ENCODE measurements at places on chromosomes 5 and 9.

GRCh38 chr5:89071101-89071940 lies 188.3 kb upstream of the MEF2C start:
- DNase-seq = no peak

- DNase-seq = no peak
These were observed 1.2 kb downstream of the RNF14 start for GRCh38 chr5:141969783-141970771.

DNA sequence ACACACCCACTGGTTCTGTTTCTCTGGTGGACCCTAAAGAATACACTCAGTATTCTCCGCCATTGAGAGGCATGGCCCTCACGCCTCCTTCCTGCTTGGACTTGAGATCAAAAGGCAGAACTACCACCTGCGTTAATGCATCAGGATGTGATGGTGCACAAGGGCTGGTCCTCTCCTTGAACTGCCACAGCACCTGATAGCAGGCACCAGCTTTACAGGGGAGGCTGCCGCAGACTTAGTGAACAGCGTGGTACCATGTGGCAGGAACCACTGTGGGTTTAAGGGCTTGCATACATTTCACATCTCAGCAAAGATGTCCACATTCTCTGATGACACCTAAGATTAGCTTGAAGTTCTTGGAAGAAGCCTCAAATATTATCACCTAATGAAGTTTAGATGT lies 208.7 kb downstream of the GADD45G start:
- DNase-seq = no peak

GRCh38 chr5:43065387-43065947 lies 25.3 kb upstream of the ANXA2R start:
- no peak for DNase-seq

GRCh38 chr9:92592946-92593861 lies 57.4 kb upstream of the ECM2 start:
- no peak for DNase-seq

DNA sequence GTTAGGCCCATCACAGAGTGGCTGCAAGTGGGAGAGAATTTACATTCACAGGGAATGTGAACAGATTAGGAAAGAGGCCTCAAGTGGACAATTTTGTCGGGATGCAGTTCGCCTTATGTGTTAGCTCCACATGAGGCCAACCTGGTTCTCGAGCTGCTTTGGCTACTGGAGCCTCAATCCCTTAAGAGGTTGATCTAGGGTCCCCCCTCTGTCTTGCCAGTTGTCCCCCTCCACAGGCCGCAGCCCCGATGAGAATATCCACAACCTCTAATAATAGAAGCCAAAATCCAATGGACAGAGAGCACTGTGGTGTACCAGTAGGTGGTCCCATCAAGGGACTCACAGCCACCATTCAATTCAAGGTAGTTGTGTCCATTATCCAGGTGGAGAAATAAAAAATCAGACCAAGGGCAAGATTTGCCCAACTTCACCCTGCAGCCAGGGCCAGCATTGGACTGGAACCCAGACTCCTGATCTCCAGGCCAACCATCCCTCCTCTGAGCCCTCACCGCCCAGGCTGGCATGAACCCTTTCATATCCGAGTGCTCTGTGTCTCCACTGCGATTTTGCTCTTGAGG lies 1.7 kb upstream of the COL15A1 start:
- DNase-seq = no peak

DNA sequence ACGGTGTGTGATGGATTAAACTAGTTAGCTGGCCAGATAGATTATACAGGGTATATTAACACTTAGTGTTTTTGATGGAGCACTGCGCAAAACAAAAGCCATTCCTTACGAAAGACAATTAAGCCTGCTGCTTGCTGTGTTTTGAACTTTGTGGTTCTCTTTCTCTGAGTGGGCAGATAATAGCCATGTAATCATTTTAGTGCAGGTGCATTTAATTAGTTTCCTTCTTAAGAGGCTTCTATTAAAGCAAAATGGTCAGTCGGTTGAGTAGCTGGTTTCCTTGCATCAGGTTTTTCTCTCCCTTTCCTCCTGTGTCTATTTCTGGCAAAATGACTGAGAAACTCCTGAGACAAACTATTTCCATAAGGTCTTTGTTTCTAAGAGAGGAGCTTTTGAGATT lies 512.5 kb downstream of the DMAC1 start:
- DNase-seq = peak; percentile 90

GRCh38 chr5:17367256-17367840 lies 130.7 kb upstream of the TAF11L2 start:
- DNase-seq = no peak

- no peak for DNase-seq
These were observed 186.5 kb downstream of the NSG2 start for GRCh38 chr5:174231956-174232487.

DNA sequence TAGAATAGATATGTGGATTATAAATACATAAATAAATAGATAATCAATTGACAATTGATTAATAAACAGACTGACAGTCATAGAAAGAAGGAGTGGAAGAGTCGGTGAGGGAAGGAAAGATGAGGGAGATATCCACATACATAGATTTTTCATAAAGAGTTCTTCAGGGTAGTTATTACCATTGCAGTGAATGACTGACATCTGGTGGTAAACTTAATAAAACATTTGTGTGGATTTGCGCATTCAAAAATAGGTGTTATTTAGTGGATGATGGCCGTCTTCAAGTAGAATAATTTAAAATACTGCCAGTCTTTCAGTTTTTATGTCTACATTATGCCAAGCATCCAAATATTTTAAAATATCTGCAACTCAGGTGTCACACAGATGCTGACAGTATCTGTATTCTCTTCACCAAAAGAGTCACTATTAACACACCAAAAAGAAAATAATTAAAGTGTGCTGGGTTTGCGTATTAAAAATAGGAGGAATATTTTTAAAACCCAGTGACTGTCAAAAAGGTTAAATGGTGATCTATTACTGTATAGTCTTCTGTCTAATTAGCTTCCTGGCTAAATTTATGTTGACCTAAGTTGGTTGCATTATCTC lies 78.8 kb downstream of the GIN1 start:
- peak; percentile 2 for DNase-seq

GRCh38 chr5:135207866-135208265 lies 173.8 kb upstream of the PITX1 start:
- DNase-seq = no peak

- no peak for DNase-seq
These were observed 112.3 kb downstream of the VCAN start for GRCh38 chr5:83583859-83584258.

- no peak for DNase-seq
These were observed 15.9 kb downstream of the RETREG1 start for GRCh38 chr5:16600946-16601345.

DNA sequence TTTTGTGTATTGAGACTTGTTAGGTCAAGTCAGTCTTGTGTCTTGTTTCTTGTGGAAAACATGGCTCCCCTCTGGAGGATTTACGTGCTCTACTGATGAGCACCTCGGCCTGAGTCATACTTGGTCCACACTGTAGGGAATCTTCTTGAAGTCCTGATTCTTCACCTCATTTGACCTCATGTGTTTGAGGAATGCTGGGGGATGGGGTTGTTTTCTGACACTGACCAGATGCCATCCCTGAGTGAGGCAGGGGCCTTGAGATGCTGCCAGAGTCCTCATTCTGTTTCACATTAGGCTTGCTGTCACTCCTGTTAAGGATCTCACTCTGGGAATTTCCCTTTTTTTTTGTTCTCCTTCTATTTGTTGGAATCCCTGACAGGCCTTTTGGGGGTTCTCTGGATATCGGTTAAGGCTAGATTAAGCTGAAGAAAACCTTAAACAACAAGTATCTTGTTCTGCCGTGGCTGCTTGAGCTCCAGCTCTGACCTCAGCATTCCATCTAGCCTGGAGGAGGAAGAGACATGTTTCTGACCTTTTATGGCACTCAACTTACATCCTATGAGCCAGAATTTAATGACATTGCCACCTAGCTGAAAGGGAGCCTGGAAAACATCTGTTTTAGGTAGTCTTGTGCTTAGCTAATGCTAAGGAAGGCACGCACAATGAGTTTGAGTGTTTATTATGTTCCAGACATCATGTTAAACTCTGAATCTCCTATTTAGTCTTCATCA lies 20.6 kb downstream of the TCOF1 start:
- DNase-seq = no peak

- DNase-seq = no peak
These were observed 72.0 kb upstream of the COL5A1 start for GRCh38 chr9:134569626-134570025.

DNA sequence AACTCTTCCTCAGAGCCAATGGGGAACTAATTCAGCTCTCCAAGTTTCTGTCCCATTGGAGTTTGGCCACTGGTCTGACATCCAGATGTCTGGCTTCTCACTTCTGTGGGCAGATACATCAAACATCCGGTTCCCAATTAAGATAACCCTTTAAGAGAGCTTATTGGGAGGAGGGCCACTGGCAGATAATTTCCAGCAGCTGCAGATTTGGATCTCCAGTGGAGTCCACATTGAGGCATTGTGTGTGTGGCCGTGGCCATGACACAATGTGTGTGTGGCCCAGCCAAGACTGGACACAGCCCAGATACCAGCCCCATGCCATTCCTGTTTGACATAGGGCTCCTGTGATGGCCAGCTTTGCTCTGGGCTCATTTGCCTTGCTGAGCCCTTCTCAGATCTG lies 110.5 kb upstream of the MAP1B start:
- DNase-seq = no peak

- DNase-seq = no peak
These were observed 10.5 kb upstream of the NACC2 start for GRCh38 chr9:136105398-136106135.

DNA sequence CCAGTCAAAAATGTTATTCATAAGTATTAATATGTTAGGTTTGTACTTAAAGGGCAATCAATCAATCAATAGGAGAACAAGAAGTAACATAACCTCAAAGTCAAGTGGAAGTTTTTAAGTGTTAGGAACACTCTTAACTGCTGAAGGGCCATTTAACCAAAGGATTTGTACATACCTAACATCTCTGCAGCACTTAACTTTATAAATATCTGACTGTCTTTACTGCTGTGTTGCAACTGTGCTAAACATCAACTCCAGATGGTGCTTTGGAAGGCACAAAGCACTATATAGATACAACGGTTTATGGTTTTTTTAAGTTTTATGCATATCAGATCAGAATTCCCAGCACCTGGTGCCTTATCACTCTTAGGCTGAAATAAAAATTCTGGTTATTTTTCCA lies 604.9 kb upstream of the PTGER4 start:
- DNase-seq = no peak

DNA sequence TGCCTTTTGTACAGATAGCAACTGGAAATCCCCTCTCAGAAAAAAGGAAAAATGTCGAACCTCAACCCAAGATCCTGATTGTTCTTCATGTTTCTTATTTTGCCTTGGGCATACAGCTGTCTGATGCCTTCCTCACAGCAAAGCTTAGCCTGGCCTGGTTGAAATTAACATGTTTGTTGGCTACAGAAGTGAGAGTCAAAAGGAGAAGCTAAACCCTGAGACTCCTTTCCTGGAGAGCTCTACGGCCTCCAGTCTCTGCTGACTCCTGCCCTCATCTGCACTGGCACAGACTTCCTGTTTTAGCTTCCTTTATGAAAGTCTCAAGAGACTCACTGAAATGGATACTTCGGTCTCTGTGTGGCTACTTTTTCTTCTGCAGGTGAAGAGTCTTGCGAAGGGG lies 186.7 kb downstream of the PARP8 start:
- no peak for DNase-seq

- no peak for DNase-seq
These were observed 52.5 kb downstream of the RAB3C start for GRCh38 chr5:58635416-58635815.

DNA sequence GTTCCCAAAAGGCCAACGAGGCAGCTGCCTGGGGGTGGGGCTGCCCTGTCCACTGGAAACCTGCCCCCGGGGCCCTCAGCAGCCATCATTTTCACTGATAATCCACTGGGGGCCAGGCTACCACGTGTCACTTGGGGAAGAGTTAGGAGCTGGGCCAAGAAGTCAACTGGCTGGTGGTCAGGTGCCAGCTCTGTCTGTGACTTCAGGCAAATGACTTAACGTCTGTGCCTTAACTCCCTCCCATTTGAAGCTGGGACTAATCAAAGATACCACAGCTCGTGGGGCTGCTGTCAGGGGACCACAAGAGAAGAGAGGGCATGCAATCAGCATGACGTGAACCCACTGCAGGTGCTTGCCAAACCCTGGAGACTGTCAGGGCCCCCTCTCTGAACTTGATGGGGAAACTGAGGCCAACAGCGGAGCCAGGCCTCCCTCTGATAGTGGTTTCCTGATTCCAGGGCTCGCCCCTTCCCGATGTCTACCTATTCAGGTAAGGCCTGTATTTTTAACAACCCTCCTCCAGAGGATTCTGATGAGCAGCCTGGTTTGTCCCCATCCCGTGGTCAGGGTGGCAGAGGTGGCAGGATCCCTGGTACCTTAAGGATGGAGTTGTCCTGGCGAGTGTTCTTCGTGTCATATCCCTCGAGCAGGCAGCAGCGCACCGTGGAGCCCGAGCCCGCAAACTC lies 12.3 kb upstream of the DPM2 start:
- no peak for DNase-seq

- no peak for DNase-seq
These were observed 271.2 kb downstream of the SAXO1 start for GRCh38 chr9:18761742-18762300.

DNA sequence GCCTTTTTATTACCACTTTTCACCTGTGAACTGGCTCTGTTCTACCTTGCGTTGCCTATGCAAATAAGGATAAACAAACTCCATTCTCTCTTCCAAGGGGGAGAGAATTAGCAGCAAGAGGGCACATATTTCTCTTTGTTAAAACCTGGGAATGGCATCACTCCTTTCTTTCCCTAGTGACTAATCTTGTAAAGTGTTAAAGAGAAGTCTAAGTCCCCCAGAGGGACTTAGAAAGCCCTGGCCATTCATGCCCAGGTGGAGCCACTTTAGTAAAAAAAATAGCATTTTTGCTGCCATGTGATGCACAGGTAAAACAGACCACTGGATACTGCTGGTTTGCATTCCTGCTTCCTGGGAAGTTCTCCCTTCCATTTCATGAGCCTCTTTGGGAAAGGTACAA lies 148.4 kb downstream of the MAN2A1 start:
- DNase-seq = no peak

DNA sequence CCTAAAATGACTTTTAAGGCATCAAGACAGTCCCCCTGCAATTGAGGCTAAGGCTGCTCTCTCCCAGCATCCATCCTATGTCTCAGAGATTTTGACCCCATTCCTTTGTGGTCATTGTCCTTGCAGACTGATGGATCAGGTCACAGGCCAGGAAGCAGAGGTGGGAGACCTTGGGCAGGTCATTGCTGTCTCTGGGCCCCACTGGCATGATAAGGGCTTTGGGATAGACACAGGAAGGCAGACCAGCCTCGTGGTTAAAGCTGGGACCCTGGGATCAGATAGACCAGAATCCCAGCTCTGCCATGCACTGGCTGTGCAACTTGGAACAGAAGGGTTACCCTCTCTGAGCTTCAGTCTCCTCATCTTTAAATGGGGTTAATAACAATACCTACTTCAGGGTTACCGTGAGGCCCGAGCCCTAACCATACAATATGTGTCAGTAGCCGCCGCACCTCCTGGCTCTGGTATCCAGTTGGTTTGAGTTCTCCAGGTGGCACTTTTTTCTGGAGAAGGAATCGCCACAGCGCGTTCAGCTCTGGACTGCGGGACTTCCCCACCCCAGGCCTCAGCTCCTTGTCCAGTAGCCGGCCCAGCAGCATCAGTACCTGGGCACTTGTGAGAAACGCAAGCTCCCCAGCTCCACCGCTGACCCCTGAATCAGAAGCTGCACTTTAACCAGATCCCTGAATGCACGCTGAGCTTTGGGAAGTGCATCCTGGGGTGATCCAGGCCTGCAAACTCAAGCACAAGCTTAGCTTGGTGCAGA lies 21.4 kb downstream of the LAMC3 start:
- DNase-seq = no peak

- peak; percentile 16 for DNase-seq
These were observed at the start of gene NDUFS4 for GRCh38 chr5:53560506-53561191. Gene NDUFS4 (plus strand): TSS chr5:53560639. CDS start chr5:53560663, 24 bp downstream.

- no peak for DNase-seq
These were observed 66.5 kb upstream of the RXRA start for GRCh38 chr9:134259708-134260107.

All from NCI-H2081 treated with DMSO at 0.1 percent for 48 hours (cell line).